Stimulated activated CD8-positive, alpha-beta memory T cell treated with anti-CD3 and anti-CD28 coated beads, Interleukin-7, amount 100 ng/mL, for 1 hour (primary cell): ENCODE measurements at places on chromosomes 5 and 9.

GRCh38 chr5:147913786-147914185 is 7.4 kb upstream of the C5orf46 start:
- DNase-seq = no peak

DNA sequence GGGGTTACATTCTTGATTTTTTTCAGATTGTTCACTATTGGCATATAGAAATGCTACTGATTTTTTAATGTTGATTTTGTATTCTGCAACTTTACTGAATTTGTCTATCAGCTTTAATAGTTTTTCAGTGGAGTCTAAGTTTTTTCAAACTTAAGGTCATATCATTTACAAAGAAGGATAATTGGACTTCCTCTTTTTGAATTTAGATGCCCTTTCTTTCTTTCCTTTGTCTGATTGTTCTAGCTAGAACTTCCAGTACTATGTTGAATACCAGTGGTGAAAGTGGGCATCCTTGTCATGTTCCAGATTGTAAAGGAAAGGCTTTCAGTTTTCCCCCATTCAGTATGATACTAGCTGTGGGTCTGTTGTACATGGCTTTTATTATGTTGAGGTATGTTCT is 49.3 kb downstream of the SREK1 start:
- DNase-seq = no peak

GRCh38 chr5:54753034-54753433 is 232.4 kb downstream of the ESM1 start:
- no peak for DNase-seq

GRCh38 chr5:142059304-142059940 is 46.6 kb upstream of the GNPDA1 start:
- no peak for DNase-seq

- no peak for DNase-seq
Observed at GRCh38 chr5:55969956-55970355, 24.8 kb downstream of the IL6ST start.

GRCh38 chr5:180194410-180195345 is 14.3 kb downstream of the RASGEF1C start:
- DNase-seq = no peak

- DNase-seq = no peak
Observed at GRCh38 chr5:63743096-63743798, 219.0 kb downstream of the HTR1A start.

DNA sequence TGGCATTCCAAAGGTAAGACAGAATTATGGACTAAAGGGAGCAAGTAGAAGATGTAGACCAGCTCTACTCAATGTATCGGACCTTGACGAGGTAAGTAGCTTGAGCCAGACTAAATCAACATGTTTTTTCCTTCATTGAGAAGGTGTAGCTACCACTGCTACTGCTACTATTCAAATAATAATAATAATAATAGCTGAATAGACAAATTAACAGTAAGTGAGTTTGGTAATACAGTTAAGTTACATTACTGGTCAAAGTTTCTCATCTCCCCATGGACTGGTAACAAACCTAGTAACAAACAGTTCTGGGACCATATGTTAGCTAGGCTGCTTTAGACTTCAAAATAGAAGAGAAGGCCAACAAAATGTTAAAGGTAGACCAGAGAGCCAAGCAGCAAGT is 609.2 kb downstream of the TLE1 start:
- DNase-seq = no peak

DNA sequence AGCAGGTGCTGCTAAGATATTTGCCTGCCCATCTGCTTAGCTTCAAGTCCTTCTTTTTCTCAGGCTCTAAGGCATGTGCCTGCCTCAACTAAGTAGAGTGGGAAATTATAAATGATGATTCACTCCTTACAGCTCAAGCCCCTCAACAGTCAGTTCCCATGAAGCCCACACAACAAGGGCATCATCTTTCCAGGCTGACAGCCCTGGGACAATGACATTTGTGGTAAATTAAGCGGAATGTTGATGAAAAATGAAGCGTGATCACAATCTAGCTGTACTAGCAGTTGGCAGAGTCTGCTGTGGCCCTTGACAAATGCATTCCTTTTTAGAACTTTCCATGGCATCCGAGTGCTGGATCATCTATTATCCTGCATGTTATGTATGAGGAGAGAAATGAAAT is 548.6 kb downstream of the KIF4B start:
- no peak for DNase-seq

GRCh38 chr5:62315376-62316175 is 9.6 kb downstream of the KIF2A start:
- no peak for DNase-seq

DNA sequence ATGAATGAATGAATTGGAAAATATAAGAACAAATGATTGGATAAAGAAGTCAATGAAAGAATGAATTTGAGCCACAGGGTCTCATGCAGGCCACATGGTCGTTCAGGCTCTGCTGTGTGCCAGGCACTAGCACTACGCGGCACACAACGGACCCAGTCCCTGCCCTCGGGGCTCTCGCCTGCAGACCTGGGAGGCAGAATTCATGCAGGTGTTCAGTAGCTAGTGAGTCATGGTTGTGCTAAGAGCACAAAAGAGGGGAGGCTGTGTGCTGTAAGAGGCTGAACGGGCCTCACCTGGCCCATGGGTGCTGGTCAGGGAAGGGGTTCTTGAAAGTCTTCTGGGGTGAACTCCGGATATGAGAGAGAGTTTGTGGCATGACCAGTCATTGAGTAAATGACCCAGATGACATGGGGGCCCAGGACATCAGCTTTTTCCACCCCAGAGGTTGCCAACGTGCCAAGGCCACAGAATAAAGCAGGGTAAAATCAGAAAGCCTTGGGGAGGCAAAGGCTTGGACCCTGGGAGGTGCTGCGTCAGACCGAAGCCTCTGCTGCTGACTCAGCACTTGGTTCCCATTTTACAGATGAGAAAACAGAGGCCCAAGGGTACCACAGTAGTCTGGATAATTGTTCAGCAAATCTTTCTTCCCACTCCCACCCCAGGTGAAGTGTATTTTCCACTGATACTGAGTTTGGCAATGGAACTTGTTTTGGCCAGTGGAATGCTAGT is 264.3 kb upstream of the MVB12B start:
- no peak for DNase-seq

GRCh38 chr9:34591917-34592866 is 2.7 kb upstream of the CNTFR start:
- no peak for DNase-seq

DNA sequence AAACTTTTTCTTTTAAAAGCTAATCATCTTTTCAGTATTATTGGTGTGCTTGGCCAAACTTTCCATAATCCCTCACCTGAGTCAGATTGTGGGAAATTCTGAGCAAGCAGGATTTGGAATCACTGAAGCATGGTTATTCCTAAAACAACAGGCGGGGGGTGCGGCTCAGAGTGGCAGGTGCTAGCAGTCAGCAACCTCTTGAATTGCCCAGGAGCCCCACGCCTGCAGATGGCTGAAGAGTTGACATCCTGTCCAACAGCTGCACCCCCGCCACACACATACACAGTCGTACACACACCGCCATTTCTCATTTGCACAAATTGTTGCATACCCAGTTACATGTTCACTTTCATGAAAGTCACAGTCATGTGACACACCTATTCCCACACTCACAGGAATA is 96.6 kb downstream of the LHX2 start:
- no peak for DNase-seq

- no peak for DNase-seq
Observed at GRCh38 chr5:170945275-170945674, 83.5 kb downstream of the RANBP17 start.

- DNase-seq = no peak
Observed at GRCh38 chr5:151077967-151078366, 2.9 kb downstream of the TNIP1 start.

- DNase-seq = no peak
Observed at GRCh38 chr5:173411791-173412555, 83.8 kb upstream of the STC2 start.

DNA sequence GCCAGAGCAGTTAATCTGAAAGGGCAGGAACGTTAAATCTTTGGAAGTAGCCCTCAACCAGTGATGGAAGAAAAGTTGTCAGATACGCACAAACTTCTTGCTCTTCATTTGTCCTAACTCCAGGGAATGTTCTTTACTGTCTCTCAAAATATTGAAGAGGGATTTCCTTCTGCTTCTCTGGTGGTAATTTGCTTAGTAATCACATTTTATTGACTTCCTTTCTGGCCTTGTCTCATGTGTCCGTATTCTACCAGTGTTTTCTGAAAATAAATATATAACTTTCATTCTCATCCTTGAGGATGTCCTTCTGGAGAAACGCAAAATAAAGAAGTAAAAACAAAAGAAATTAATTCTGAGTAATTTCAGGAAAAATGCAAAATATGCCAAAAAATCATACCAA is 282.1 kb downstream of the CYLC2 start:
- DNase-seq = no peak

DNA sequence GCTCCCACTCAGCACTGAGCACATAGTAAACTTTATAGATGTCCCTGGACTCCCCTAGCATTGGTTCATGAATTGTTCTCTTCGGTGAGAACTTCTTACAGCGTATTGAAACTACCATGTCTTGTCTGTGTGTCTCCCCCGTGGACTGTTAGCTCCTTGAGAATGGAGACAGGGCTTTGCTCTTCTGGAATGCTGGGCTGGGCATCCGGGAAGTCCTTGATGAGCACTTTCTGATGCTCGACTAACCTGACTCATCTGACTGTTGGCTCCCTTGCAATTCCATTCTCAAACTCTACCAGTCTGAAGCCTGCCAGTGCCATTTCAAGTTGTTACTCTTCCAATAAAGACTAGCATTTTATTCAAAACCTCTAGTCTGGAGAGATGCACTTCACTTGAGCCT is 15.0 kb upstream of the PFDN1 start:
- DNase-seq = no peak
